Esophagus mucosa (tissue), 1 donor: ENCODE measurements at places on chromosomes 11 and 22.

DNA sequence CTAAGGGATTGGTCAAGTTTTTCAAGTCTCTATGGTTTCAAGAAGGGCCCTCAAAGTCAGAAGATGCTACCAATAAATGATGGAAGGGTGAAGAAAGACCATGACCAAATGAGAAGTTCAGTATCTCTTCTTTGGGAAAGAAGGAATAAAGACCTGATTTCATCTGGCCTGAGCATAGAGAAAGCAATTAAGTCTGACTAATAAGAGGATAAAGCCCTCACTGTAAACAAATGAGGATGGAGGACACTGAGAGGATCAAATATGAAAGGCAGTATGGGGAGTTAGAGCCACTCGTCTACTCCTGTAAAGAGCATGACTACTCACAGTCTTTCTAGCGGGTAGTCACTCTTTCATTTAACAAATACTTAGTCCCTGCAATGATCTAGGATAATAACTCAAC, 44.6 kb downstream of the FAM168A start:
- ATAC-seq, result no peak

- no peak for ATAC-seq
Measured at GRCh38 chr11:46696212-46696558, 4.2 kb downstream of the ARHGAP1 start.

GRCh38 chr22:47471406-47471805, 709.0 kb downstream of the TBC1D22A start:
- no peak for ATAC-seq

DNA sequence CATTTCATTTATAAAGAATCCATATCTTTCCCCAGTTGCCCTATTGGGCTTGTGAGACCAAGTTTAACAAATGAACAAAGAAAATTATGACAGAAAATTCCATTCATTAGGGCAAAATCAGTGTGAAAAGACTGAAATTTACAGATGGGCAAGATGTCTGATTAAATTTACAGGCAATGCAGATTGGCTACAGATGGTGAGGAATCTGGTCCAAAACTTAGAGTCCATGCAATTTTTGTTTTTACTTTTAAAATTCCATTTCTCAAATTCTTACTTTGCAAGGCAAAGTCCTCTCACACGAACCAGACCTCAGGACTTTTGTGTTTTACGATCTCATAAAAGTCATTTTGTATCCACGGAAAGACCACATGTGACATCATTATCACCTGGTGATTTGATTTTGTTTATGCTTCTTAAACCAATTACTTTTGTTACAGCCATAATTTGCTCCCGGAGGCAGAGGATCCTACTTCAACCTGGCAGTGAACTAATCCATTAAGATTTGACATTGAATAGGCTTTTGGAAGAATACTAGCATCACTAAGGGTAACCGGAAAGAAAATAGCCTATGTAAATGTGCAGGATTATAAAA, 843.7 kb upstream of the CHORDC1 start:
- ATAC-seq, result no peak

DNA sequence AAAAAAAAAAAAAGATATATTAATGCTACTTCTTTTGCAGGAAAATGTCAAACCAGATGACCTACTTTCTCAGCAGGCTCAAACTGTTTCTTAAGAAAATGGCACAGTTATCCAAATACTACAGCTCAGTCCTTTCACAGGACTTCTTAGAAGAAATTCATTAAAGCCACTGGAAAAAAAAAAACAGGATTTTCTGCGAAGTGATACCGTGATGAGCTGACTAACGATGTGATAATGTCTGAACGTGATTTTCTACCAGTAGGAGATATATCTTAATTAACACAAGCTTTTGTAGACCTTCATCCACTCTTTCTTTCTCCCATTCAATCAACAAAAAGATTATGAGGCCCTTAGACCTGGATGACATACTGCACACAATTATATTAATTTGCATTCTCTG, 132.4 kb downstream of the NOX4 start:
- ATAC-seq, result no peak

- ATAC-seq, result no peak
Measured at GRCh38 chr11:65554057-65554818, 3.9 kb downstream of the LTBP3 start.
